ENCODE measurements at places on chromosomes 11 and 22.

- no peak for DNase-seq
These were observed 12.6 kb downstream of the CHST1 start for GRCh38 chr11:45652781-45653180.

GRCh38 chr11:123454060-123454651 lies 24.1 kb downstream of the GRAMD1B start:
- DNase-seq = peak; percentile 96

DNA sequence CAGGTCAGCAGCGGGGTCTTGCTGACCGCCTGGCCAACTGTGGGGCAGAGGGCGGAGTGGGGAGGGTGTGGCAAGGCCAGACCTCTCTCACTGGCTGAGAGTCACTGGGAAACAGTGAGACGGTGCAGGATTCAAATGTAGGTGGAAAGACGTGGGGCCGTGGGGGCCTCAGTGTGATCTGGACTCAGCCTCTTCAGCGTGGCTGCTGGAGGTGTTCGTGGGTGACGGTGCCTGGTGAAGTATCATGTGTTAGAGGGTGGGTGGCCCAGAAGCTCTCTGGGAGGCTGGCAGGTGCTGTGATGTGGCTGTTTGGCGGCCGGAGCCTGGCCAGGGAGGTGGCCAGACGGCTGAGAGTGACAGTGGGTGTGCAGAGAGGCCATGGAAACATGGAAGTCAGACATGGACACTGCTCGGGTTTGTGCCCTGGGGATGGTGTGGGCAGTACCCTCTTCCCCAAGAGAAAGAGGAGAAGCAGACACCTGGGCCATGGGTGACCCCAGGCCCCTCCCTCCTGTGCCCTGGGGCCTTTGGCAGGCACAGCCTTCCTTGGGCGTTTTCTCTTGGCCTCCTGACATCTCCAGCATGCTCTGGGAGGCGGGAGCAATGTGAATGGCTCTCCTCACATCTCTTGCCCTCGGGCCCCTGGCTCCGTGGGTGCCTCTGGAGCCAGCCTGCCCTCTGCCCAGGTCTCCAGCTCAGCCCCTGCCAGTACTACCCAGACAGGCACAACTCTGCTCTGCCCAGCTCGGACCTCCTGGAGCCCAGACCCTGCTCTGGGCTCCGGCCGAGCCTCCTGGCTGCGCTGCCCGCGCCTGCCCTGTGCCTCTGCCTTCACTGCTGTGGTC lies 10.1 kb upstream of the ACR start:
- no peak for DNase-seq

- DNase-seq = no peak
These were observed 32.4 kb upstream of the SCGB1D1 start for GRCh38 chr11:62157603-62158002.

GRCh38 chr11:86610559-86611341 lies 61.7 kb downstream of the ME3 start:
- no peak for DNase-seq

DNA sequence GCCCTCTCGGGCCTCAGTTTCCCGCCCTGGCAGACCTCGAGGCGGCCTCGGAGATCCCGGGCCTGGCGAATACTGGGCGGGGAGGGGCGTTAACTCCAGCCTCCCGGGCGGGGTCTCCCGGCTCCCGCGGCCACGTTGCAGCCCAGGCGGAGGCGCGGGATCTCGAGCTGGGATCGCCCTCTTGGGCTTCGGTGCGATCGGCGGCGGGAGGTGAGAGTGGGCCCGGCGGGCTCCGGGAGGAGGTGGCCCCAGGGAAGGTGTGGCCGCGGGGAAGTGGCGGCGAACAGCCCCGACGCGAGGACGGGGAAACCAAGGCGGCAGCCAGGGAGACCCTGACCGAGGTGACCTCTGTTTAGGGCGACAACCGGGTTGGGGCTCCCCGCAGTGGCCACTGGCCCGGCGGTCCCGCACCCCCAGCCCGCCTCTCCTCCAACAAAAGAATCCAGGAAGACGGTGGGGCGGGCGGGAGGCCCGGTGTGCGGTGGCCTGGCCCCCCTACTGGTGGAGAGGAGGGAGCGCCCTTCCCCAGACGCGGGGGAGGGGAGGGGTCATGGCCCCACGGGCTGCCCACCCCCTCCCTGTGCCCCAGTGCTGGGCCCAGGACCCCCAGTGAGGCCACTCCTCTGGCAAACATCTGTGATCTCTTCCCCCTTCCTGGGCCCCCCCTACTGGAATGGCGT lies at the start of gene PHETA2:
PHETA2 (plus strand) TSS at position 117 of the 680 bp plus-strand sequence. CDS start 3,046 bp downstream, outside the sequence.
- DNase-seq = peak; percentile 36

DNA sequence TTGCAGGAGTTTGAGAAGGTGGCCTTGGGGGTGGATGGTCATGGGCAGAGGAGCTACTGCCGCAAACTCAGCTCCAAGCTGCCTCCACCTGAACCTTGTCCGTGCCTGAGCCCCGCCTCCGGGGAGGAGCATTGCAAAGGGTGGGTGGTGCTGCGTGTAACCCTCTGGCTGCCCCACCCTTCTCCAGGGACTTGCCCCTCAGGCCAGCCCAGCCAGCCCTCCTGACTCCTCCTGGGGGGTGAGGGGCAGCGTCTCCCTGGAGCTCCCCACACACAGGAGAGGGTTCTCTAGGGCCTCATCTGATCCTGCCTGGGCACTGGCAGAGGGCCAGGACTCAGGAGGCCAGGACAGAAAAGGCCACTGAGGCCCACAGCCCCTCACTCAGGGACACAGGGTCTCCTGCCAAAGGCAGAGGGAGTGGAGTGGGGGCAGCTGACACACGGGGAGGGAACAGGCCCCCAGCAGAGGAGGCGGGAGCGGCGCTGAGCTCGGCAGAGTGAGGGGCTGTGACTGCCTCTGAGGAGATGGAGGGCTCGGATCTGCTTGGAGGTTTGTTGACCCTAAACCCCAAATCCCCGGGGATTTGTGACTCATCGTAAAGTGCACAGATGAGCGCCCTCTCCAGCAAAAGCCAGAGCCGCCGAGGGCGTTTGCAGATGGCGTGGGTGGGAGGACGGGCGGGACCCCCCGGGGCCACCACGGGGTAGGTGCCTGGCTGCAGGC lies 12.8 kb downstream of the BRSK2 start:
- DNase-seq = no peak

DNA sequence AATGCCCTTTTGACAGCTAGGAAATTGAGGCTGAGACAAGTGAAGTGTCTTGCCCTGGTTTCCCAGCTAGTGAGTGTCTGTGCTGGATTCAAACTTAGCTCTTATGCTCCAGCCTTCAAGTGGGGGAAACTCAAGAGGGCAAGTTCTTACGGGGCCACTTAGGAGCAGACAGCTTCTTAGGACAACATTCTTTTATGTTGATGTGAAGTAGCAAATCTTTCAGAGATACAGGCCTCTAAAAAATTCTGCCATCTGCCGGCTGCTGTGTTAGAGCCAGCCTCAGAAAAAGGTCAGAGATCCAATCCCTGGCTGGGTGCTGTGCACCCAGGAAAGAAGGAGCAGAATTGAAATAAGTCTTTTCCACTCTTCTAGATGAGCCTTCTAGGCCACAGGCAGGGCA lies 26.6 kb downstream of the TIMP3 start:
- DNase-seq = no peak

DNA sequence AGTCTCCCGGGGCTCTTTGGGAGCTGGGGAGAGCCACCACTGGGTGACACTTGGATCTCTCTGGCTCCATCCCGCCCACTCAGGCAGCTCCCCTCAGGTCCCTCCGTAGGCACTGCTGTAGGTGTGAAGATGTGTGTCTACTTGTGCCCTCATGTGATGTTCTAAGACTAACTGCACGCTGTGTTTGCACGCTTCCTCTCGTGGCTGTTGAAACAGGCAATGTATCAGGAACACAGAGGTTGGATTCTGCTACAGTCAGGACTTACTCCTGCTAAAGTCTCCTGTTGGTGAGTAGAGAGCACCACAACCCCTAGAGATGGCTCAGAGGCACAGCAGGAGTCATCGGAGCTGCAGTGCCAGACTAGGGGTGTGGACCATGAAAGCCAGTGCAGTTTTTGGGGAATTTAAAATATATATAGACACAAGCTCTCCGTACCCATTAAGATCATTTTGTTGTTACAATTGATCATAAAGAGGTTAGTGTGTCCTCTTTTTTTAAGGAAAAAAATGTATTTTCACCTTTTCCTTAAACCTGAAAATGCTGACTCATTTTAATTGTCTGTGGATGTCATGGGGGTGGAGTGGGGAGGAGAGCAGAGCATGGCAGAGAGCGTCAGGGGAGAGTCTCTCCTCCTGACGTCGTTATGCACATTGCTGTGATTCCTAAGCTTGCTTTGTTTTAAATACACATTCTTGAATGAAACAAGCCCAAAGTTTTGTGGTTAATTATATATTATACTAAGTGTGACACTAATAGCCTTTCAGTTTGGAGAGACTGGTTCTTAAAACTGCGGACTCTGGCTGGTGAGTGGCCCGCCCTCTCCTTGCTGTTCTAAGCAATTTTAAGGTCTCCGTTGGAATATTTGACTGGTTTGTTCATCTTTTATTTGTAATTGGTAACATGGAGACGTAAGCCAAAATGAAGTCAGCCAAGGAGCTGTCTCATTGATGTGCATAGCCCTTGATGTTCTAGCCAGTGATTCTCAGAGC lies 16.2 kb upstream of the CTTN start:
- DNase-seq = no peak

- peak; percentile 55 for DNase-seq
These were observed 65.1 kb upstream of the CD44 start for GRCh38 chr11:35073691-35074419.

GRCh38 chr11:17653611-17654010 lies 65.8 kb upstream of the MYOD1 start:
- no peak for DNase-seq

DNA sequence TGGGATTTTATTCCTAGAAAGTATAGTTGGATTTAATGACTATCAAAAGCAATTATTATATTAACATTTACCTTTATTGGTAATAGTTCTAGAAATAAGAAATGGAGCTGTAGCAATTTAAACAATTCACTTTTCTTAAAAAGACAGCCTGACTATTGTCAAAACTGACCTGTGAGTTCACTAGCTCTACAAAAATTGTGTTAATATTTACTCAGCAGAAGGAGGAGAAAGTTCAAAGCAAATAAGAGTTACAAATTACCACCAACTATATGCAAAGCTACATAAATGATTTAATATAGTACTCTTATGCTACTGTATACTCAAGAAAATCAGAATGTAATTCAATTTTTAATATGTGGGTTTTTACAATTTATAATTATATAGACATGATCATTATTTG lies 310.0 kb downstream of the DCDC1 start:
- no peak for DNase-seq

DNA sequence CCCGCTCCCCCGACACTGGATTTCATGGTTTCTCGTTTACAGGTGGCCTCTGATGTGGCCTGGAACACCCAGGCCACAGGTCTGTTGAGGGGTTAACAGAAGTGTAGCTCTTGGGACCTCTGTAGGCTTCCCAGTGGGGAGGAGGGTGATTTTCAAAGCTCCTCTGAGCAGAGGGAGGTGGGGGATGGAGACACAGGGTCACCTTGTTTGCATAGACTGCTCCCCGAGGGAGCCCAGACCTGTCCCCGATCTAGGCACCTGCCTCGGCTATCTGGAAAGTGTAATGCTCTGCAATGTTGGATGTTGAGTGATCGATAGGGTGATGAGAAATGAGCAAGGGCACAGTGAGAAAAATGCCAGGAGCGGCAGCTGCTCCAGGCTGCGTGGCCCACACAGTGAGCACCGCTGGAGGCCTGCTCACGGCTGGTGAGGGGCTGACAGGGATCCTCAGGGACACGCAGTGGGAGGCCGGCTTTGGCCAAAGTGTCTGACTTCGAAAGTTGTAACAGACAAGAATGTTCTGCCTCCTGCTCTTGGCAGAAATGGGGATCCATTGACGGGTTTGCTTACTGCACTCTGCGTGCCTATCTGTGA lies 594.1 kb downstream of the BRD1 start:
- no peak for DNase-seq

DNA sequence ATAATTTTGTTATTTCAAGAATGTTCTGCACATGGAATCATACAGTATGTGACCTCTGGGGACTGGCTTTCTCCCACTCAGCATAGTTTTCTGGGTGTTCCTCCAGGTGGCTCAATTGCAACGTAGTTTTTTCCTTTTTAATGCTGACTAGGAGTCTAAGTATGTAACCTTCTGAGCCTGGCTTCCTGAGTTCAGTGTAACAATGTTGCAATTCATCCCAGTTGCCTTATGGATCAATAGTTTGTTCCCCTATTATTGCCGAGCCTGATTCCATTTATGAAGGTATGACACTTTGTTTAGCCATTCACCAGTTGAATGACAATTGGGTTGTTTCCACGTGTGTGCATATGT lies 128.3 kb downstream of the CRYBB2 start:
- DNase-seq = no peak

- no peak for DNase-seq
These were observed 50.6 kb downstream of the PICALM start for GRCh38 chr11:86018249-86018648.

DNA sequence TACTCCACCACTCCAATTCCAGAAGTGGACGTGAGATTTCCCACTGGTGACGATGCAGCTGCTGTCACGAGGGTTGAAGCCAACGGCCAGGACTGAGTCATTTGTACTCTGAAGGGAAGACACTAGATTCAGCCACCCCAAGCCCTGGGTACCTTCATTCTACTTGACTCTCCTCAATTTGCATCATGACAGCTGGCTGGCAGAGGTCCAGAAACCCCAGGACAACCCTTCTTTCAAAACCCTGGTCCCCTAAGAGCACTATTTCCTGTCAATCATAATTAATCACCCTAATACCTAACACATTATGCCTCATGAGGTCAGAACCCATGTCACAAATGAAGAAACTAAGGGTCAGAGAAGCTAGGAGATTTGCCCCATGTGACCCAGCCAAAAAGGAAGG lies 4.9 kb downstream of the EML3 start:
- DNase-seq = no peak

DNA sequence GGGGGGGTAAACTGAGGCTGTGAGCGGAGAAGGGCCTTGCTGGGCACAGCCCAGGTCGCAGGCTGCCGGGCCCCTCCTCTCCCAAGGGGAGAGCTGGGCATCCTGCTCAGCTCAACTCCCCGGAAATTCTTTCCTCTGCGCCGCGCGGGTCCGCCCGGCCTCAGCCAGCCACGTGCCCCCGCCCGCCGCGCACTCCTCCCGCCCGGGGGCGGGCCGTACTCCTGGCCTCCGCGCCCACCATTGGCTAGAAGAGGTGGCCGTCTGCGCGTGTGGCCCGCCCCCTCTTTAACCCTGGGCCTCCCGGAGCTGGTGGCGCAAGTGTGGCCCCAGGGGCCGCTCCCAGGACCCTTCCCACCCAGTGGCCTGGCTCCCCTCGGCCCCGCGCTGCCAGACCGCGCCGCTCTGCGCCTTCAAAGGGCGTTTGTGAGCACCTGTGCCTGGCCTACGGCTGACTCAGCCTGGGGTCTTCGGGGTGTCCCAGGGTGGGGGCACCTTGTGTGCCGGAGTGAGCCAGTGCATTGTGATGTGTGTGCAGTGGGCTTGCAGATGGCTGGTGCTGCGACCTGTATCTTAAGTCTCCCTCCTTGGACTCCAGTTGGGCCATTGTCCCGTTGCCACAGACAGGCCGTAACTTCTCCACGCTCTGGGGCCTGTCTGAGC lies 2.0 kb downstream of the MRGPRF start:
- DNase-seq = peak; percentile 41

- no peak for DNase-seq
These were observed 35.1 kb upstream of the GGTLC2 start for GRCh38 chr22:22609291-22609690.

GRCh38 chr22:49972163-49973017 lies 11.8 kb downstream of the PIM3 start:
- no peak for DNase-seq
